ENCODE measurements at places on chromosomes 4 and X.

- DNase-seq: no peak
Measured at GRCh38 chrX:154380153-154380552, 1.1 kb downstream of the EMD start.

GRCh38 chrX:74490247-74490646, 69.0 kb downstream of the SLC16A2 start:
- DNase-seq: no peak

GRCh38 chrX:104565791-104566680, at the start of gene IL1RAPL2:
Gene IL1RAPL2 (plus strand): TSS chrX:104566199.
- DNase-seq: no peak

DNA sequence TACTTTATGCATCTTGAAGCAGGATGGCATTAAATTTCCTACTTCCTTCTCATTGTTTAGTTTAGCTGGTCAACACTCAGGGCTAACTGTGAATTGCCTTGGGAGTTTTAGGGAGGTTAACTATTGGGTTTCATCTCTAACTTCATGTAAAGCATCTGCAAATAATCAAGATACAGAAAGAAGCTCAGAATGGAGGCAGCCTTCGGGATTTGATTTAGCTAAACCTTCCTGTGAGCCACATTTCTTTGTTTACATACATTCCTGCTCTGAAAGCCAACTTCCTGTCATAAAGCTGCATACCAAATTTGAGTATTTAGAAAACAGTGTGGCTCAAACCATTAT, 131.7 kb upstream of the PCDH18 start:
- DNase-seq: no peak

- no peak for DNase-seq
Measured at GRCh38 chr4:98199247-98199646, 56.0 kb upstream of the STPG2 start.

DNA sequence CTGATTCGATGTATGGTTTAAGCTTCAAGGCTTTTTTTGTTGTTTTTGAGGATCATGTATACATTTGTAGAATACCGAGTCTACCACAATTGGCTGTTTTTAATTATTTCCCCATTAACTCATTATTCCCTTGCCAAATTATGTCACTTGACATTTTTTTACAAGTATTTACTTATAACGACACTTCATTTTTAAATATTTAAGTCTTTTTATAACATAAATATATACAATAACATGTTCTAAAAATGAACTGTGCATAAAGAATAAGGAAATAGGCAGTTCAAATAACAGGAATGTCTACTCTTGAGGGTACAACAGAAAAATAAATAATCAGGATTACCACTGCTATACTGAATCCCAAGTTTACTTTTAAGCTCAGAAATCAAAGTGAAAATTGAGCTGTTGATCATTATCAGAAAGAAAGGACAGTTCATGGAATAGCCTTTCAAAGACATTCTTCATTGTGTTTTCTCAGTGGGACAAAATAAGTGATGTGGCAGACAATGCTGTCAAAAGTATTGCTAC, 627.5 kb downstream of the PCDH19 start:
- DNase-seq: no peak

DNA sequence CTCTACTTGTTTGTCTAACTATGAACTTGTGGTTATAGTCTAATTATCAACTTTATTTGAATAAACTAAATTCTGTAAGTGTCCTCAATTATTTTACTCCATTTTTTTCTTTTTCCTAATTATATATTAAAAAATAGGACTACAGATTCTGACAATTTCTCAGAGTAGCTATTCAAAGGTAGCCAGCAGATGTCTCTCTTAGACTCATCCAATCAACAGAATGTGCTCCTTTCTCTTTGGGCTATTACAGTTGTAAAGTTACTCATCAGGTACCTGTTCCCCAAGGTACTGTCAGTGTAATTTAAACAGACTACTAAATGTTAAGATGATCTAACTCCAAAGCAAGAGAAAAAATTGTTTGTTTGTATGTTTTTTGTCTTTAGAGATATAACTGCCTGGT, 248.6 kb downstream of the PCDH18 start:
- no peak for DNase-seq

GRCh38 chr4:100098011-100098545, 92.2 kb downstream of the DDIT4L start:
- DNase-seq: no peak

DNA sequence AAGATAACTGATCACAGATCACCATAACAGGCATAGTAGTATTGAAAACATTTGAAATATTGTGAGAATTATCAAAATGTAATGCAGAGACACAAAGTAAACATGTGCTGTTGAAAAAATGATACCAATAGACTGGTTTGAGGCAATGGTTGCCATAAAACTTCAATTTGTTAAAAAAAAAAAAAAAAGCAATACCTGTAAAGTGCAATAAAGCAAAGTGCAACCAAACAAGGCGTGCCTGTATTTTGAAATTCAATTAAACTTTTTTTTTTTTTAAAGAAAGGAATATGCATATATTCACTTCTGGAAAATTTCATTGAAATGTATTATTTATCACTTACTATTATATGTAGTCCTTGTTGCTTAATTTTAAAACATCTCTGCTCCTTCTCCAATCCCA, 27.7 kb downstream of the TMEM154 start:
- DNase-seq: no peak

GRCh38 chr4:110660755-110661154, 37.9 kb upstream of the PITX2 start:
- no peak for DNase-seq

GRCh38 chr4:4755306-4755705, 104.2 kb upstream of the MSX1 start:
- DNase-seq: no peak

DNA sequence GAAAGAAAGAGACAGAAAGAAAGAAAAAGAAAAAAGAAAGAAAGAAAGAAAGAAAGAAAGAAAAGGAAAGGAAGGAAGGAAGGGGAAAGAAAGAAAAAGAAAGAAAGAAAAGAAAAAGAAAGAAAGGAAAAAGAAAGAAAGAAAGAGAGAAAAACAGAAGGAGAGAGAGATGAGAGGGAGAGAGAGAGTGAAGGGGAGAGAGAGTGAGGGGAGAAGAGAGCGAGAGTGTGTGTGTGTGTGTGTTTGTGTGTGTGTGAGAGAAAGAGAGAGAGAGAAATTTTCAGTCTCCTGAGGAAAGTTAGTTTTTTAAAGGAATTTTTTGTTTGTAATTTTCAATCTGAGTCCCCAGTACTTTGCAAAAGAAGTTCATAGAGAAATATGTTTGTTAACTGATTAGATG, 504.1 kb upstream of the POU3F4 start:
- DNase-seq: no peak

DNA sequence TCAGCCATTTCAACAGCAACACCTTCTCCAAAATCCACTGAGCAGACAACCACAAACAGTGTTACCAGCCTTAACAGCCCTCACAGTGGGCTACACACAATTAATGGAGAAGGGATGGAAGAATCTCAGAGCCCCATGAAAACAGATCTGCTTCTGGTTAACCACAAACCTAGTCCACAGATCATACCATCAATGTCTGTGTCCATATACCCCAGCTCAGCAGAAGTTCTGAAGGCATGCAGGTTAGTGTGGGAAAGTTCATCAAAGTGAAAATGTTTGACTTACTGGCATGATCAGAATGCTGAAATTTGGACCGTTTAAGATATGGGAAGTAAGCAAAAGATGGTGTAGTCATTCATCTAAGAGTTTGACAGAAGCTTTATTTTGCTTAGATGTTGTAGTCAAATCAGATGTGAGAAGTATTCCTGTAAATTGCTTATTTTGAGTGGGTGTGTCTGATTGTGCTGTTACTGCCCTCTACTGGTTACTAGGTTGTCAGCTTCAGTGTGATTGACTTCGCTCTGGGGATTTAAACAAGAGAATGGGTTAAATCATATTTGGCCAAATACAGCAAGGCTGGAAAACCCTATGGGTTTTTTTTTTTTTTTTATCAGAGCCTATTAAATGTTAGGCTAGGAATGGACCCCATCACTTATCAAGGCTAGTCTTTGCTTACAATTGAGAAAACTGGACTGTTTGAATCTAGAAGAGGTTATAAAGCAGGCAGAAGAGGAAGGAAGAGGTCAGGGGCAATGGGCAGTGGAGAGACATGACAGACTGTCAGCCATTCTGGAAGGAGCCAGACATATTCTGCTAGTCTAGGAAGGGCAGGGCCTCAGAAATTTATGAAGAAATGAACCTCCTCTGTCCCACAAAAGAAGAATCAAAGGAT, 130.3 kb downstream of the DIPK2B start:
- DNase-seq: no peak

DNA sequence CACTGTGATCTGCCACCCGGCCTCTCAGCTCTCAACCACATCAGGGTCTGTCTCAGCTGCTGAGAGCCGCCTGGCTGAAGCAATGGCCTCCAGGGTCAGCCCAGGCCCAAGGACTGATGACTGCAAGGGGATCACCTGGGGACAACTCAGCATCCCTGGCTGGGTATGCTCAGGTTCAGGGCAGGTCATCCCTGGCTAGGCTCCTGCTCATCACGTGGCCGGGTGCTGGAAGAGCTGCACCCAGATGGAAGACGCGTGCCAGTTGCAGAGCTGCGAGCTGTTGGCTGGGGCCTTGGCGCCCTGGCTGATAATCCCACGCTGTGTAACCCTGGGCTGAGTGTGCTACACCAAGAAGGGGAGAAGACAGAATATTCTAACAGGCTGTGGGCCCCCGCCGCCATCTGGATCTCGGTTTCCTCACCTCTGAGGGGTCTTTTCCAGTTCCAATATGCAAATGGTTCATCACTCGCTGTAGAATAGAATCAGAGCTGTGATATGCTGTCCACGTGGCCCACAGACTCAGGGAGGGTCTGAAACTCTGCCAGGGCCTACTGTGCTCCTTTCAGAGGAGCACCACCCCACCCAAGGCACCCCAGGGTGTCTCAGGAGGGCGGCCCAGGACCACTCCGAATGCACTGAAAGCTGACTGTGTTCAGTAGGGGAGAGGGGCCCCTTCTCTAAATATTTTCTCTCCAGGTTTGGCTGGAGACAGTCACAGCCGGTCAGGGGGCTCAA, 338.8 kb downstream of the BCOR start:
- DNase-seq: no peak

DNA sequence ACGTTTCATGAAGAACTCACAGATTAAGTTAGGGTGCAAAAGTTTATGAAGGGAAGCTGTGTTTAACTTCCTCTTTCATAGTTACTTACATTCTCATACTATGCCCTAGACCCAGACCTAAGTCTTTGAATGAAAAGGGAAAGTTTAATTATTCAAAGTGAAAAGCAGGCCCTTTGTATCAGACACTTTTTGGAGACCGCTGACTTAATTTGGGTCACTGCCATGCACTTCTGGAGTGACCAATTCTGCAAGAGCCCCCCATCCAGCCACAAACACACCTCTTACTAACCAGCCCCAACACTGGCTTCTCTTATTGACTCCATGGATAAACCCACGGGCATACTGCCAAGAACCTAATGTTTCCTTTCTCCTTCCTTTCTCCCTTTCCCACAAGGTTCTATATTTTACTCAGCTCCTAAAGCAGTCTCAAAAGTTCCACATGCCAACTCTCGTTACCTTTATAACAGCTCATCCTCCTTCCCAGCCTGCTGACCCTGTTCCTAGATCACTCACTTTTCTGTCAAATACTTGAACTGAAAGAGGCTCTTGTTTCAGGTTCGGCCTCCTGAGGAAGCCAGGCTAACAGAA, 34.5 kb downstream of the ABCE1 start:
- DNase-seq: no peak

GRCh38 chr4:102604222-102604940, 103.2 kb downstream of the NFKB1 start:
- DNase-seq: no peak

- no peak for DNase-seq
Measured at GRCh38 chr4:92421920-92422319, 118.2 kb downstream of the GRID2 start.

GRCh38 chr4:34181311-34181841, 2062.9 kb downstream of the ARAP2 start:
- DNase-seq: no peak

DNA sequence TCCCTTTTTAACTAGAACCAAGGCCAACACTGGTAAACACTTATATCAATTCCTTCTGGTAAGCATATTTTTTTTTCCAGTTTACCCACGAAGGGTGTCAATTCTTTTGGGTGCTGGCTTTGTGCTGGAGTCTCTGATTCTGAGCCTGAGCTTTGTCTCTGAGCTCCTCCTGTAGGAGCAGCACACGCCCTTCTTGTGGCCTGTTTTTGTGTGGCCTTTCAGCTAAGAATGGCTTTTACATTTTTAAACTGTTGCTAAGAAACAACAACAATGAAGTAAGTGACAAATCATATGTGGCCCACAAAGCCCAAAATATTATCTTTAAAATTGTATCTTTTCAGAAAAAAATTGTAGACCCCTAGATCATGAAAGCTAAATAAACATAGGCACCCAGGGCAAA, 98.0 kb upstream of the TBC1D9 start:
- DNase-seq: no peak

GRCh38 chr4:110156442-110156841, 42.0 kb downstream of the ELOVL6 start:
- no peak for DNase-seq

DNA sequence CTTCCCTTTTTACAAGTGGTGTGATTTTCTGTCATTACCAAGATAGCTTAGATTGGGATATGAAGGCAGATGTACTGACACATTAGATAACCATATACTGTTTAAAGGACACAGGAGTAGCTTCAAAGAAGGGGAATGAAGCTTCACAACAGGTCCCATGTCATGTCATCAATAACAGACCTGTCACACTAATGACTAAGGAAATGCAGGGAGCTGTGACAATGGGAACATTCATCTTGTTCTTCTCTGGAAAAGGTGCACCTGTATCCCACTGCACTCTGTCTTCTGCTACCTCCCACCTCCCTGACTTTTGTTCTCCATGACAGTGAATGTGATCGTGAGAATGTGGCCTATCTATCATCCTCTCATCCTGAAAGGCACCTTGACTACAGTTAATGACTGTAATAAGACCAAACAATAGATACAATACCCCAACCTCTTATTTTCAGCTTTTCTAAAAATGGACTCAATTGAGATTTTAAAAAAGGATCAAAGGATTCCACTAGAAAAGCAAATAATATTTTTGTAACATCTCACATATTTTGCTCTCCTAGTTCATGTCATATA, 472.5 kb downstream of the STPG2 start:
- DNase-seq: no peak

- DNase-seq: no peak
Measured at GRCh38 chr4:188377816-188378215, 238.6 kb downstream of the TRIML1 start.

DNA sequence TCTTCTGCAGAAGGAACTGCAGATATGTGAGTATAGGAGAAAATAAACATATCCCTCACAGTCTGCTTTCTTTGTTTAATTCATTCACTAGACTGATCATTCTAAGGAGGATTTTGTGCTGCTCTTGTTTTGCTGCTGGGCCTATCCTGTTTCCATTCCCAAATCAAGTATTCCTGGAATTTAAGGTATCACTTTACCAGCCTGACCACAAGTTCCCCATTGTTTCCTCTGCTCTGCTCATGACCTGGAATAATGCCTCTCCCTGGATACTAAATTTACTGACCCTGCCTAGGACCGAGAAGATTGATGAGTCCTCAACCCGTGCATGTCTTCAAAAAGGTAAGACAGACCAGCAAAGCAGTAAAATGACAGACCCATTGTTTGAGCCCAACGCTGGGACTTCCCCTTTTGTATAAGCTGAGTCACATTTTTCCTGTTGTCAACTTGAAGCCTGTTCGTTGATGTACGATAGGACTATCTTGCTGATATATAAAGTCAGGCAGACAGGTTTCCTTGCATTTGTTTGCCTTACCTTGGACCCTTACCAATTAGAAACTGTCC, 85.5 kb upstream of the TET2 start:
- DNase-seq: no peak

Measured in activated B cell treated with CpG ODN at 0.5 μM for 24 hours (primary cell).